Ascending aorta (tissue), 2 donors: ENCODE measurements at places on chromosomes 5 and 9.
A peak's percentile ranks its signal among the peaks of the same experiment; 100 is the strongest.

- DNase-seq = no peak
These were observed 64.6 kb downstream of the ADAMTS12 start for GRCh38 chr5:33827018-33827707.

DNA sequence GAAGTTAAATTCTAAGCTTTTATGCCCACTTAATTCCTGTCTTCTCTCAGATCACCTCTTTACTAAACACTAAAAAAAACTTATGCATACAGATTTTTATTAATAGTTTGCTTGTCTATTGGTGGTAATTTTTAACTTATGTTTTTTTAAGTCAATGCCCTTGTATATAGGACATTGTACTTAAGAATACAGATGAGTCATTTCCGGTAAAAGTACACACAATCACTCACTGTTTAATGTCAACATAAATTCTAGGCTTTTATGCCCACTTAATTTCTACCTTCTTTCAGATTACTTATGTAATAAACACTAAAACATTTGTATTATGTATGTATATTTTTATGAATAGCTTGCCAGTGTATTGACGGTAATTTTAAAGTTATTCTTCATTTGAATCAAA is 872.8 kb upstream of the CDH9 start:
- no peak for DNase-seq

DNA sequence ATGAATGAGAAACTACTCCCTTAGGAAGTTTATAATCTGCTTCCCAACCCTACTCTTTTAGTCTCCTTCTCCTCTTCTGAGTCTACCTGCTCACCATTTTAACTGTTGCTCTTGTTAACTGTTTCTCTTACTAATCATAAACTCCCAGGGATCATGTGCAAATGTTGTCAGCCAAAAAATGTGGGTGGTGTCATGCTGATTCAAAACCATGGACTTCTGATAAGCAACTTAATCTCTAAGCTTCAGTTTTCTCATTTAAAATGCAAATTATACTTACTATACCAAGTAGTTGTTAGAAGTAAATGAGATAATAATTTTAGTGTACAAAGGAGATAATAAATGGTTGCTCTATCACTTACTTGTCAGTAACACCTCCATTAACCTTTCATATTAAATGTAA is 45.9 kb upstream of the TLX3 start:
- DNase-seq = no peak

DNA sequence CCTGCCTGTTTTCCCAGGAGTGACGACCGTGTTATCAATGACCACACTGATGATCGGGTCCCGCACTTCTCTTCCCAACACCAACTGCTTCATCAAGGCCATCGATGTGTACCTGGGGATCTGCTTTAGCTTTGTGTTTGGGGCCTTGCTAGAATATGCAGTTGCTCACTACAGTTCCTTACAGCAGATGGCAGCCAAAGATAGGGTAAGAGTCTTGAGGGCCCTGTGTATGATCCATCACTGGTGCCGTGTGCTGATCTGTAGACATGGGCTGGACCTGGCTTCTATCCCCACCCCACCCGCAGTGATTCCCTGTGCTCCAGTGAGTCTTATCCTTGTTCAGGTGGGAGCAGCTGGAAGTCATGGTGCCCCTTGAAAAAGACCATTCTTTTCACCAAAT is 26.0 kb downstream of the GABRP start:
- no peak for DNase-seq

DNA sequence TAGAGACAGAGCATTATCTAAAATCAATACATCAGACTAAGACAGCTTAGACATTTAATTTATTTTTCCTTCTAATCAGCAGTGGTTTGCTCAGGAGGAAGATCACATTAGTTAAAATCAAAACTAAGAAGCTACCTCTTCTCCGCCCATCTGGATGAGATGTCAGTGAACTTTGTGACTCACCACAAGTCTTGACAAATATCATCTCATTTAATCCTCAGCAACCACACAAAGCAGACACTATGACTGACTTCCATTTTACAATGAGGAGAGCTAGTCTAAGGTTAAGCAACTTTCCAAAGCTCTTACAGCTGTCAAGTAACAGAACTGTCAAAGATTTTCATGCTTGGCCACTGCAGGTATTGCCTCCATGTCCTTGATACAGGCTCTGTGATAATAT is 289.5 kb downstream of the DEPDC1B start:
- DNase-seq = no peak

DNA sequence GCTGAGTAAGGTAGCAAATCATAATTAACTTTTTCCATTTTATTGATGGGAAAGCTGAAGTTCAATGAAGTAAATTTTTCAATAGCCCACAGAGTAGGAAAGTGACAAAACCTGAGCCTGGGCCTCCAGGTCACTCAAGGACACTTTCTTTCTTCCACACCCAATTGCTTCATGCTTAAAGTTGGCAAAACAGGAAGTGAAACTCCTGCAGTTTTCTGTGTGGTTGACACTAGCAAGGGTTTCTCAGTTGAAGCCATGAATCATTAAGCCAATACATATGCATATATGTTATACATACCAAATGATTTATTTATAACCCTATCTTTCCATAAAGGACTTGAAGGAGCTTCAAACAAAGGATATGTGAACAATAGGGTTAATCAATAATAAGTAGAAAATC is 13.9 kb downstream of the TLR4 start:
- no peak for DNase-seq

DNA sequence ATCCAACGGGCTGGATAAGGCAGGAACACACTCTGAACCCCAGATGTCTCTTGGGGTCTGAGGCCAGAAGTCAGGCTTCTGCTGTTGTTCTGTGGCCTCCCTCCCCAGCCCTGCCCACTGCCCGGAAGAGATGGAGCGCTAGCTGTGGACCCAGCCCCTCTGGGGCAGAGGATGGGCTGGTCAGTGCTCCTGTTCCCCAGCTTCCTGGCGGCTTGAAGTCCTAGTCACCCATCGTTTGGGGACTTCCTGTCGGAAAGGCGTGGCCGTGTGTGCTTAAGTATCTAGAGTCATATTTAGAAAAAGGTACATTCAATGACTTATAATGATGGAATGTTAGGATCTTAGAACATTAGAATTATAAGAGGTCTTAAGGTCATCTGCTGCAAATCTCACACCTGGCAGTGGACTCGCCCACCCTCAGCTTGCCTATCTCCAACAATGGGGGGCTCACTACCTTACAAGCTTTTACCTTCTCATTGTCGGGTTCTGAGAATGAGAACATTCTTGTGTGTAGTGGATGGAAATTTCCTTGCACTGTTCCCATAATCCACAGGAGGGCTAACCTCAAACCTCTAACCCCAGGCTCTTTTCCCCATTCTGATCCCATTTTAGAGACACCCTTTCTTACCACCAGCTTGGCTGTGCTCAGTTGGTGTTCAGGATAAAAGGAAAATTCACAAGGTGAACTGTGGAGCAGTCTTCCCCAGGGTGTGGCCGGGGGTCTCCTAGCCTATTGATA is 13.4 kb upstream of the AIF1L start:
- no peak for DNase-seq

DNA sequence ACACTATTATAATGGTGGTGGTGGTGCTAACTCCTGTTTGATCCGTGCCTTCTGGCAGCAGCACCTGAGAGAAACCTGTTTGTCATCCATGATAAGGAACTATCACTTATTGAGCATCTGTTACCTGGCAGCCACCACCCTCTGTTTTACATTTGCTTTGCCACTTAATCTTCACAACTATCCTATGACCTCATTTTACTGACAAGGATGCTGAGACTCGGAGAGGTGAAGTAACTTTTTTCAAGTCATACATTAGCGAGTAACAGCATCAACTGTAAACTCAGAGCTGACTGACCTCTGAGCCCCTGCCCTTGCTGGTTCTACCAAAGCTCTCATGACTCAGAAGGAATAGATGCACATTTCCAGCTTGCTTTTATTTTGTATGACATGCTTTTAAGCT is 81.1 kb downstream of the EGFLAM start:
- DNase-seq = no peak

GRCh38 chr5:57902095-57902494 is 419.5 kb upstream of the ACTBL2 start:
- no peak for DNase-seq

DNA sequence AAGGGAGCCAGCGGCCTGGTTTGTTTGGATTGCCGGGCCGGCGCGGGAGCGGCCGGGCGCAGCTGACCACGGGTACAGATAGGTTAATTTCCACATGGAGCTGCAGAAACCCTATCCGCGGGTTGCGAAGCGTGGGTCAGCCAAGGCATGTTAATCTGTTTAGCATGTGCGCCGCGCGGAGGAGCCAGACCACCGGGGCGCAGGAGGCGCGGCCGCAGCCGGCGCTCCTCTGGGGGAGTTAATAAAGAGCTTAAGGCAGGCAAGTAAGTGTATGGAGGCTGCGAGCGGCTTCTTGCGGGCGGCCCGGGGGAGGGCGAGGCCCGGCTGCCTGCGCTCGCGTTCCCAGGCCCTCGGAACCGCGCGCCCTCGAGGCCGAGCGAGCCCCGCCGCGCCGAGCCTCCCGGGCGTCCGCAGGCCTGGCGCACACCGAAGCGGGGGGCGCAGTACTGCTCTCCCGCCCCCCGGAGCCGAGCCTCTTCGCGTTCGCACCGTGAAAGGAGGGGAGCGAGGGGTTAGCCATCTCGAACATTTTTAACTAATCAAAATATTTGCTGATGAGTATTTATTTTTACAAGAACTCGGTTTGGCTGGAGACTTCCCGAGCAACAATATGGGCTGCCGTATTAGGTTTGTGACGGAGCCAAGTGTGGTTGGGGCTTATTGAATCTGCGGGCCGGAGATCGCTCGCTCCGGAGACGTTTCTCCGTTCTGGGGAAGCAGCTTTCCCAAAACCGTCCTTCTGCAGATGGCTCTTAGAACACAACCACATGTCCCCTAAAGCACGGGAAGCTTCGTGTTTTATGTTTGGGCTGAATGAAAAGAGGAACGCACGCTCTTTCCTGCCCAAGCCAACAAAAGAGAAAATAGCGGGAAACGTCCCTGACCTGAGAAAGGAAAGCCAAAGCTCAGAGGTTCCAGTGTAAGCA is 28.8 kb downstream of the FOXD1 start:
- peak; percentile 80 for DNase-seq

DNA sequence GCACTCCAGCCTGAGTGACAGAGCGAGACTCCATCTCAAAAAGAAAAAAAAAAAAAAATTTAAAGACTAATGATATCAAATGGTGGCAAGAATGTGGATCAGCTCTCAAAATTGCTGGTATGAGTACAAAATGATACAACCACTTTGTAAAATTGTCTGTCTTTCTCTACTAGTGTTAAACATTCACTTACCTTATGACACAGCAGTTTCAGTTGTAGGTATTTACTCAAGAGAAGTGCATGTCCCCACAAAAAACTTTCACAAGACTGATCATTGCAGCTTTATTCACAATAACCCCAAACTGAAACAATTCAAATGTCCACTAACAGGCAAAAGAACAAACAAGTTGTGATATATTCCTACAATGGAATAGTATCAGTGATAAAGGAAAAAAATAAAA is 14.7 kb upstream of the CETN3 start:
- no peak for DNase-seq

GRCh38 chr5:30960036-30960435 is 233.4 kb upstream of the CDH6 start:
- DNase-seq = no peak

- DNase-seq = no peak
These were observed 9.1 kb upstream of the MVB12B start for GRCh38 chr9:126317513-126317912.

GRCh38 chr5:2021484-2022176 is 138.9 kb upstream of the IRX4 start:
- no peak for DNase-seq

- DNase-seq = no peak
These were observed 72.1 kb upstream of the GRAMD2B start for GRCh38 chr5:126351153-126351552.

GRCh38 chr5:154275566-154275965 is 85.0 kb downstream of the GALNT10 start:
- no peak for DNase-seq

- no peak for DNase-seq
These were observed 25.2 kb downstream of the GFI1B start for GRCh38 chr9:133003671-133004090.

- no peak for DNase-seq
These were observed 106.3 kb upstream of the SSBP2 start for GRCh38 chr5:81856948-81857928.

GRCh38 chr9:121298689-121299466 is 30.9 kb downstream of the GSN start:
- peak; percentile 82 for DNase-seq

DNA sequence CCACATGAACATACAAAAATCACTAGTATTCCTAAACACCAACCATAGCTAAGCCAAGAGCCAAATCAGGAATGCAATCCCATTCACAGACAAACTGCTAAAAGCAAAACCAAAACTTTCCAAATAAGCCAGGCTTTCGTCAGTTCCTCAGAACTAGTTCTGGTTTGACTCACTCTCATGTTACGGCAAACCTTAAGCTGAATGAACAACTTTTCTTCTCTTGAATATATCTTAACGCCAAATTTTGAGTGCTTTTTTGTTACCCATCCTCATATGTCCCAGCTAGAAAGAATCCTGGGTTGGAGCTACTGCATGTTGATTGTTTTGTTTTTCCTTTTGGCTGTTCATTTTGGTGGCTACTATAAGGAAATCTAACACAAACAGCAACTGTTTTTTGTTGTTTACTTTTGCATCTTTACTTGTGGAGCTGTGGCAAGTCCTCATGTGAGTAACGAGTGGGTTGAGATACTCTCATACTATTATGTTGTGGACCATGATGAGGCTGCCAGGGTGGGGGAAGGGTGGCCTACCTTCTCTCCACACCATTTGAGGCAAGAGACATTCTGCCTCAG is at the start of gene PDCD1LG2:
Gene PDCD1LG2, plus strand, starts transcription at position 172 of the 572 bp plus-strand sequence. CDS start 12,016 bp downstream, outside the sequence.
- DNase-seq = no peak

DNA sequence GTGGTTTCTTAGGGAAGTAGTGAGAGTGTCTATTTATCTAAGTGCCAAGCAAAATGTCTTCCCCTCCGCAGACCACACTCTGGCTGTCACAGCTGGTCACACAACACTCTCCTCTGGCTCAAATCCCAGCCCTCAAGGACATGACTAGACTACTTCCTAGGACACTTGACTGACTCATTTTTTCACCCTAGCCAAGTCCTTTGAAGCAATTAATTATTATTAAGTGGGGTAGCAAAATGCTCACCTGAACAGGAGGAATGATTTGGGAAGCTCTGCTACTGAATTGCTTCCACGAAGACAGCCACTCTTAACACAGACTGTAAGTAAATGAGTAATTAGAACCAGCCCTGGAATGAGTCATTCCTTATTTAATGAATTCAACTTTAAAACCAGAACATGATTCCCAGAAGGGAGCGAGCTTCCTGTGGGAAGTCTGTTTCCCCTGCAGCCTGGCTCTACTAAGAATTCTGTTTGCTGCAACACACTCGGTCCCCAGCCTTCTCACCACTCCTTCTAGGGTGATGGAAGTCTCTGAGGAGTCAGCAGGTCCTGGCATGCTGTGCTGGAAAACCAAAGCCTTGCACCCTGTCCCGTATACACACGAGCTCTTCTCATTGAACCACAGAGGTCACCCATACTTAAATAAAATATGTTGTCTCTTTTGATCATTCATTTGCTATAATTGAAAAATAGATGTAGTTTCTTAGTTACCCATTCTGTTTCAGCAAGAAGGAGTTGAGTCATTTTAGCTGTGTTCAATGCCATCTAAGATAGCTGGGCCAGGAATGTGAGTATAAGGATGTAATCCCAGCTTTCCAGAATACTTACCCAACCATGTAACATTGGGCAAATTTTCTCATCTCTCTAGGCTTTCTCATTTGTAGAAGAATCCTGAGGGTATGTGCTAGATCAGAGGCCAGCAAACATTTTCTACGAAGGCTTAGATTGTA is 218.6 kb upstream of the RASEF start:
- no peak for DNase-seq
